ENCODE measurements at places on chromosomes 16 and 17.

DNA sequence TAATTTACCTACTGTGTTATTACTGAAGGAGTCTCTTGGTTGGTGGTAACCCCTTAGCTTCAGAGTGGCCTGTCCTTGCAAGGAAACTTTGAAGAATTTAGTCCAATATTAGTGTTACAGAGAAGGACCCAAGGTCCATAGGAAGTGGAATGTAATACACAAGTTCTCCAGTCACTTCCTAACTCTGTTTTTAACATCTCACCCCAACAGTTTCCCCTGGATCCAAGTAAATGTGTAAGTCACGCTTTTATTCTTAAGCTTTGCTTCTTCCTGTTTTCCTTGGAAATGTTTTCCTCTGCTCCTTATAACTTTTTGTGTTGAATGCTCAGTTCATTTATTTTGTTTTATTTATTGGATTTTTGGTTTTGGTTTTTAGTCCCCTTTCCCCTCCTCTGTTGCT, 25.9 kb upstream of the RPRML start:
- no peak for DNase-seq

- DNase-seq = no peak
Observed at GRCh38 chr16:80682421-80683070, 121.9 kb downstream of the CDYL2 start.

DNA sequence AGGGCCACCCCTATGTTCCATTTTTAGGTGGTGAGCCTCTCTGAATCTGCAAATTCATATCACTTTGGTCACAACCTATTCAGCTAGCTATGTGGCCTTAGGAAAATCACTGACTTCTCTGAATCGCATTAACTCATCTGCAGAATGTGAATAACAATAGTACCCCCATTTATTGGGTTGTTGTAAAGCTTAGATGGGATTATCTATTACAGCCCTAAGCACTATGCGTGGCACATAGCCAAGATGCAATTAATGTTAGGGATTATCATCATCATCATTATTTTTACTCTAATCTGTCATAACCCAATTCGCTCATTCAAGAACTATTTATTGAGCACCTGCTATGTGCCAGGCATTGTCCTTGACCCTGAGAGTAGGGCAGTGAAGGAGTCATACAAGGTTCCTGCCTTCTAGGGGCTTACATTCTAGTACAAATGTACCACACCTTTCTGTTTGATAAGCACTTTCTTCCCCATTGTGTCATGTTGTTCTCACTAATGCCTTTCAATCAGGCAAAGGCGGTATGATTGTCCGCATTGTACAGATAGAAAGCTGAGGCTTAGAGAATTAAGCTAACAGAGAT, 38.5 kb downstream of the CHD9 start:
- DNase-seq = no peak

GRCh38 chr17:77020973-77021372, 119.8 kb upstream of the SEC14L1 start:
- DNase-seq = no peak

- peak; percentile 27 for DNase-seq
Observed at GRCh38 chr17:80101946-80102663, 724 bp downstream of the GAA start.

DNA sequence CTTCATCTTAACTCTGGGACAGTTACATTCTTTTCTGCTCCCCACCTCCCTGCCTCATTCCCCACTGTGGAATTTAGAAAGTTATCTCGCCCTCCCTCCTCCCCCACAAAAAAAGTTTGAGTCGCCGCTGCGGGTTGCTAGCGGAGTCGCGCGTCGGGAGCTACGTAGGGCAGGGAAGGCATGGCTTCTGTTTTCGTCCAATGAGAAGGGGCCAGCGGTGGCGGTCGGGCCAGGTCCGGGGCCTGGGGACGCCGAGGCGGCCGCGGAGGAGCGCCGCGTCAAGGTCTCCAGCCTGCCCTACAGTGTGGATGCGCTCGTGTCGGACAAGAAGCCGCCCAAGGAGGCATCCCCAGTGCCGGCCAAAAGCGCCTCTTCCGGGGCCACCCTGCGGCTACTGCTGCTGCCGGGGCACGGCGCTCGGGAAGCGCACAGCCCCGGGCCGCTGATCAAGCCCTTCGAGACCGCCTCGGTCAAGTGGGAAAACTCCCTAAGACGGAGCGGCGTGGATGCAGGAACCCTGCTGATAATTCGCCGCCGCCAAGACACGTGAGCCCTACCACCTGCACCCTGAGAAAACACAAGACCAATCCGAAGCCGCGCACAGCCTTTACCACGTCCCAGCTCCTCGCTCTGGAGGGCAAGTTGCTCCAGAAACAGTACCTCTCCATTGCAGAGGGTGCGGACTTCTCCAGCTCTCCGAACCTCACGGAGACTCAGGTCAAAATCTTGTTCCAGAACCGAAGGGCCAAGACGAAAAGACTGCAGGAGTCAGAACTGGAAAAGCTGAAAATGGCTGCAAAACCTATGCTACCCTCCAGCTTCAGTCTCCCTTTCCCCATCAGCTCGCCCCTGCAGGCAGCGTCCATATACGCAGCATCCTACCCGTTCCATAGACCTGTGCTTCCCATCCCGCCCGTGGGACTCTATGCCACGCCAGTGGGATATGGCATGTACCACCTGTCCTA, 8.9 kb downstream of the OR4D1 start:
- DNase-seq = peak; percentile 40

- DNase-seq = no peak
Observed at GRCh38 chr16:84773312-84773711, 46.5 kb upstream of the CRISPLD2 start.

GRCh38 chr17:1179818-1180742, at the start of gene ABR:
Gene ABR, minus strand, starts transcription at chr17:1179981. Its CDS starts 254 bp downstream, at chr17:1179727.
- peak; percentile 51 for DNase-seq

GRCh38 chr17:31297090-31297489, at the start of gene OMG:
Gene OMG, minus strand, starts transcription at chr17:31297239. Its CDS starts 908 bp downstream, at chr17:31296331.
- DNase-seq = no peak

GRCh38 chr17:41967141-41967920, 736 bp downstream of the CNP start:
- peak; percentile 75 for DNase-seq

DNA sequence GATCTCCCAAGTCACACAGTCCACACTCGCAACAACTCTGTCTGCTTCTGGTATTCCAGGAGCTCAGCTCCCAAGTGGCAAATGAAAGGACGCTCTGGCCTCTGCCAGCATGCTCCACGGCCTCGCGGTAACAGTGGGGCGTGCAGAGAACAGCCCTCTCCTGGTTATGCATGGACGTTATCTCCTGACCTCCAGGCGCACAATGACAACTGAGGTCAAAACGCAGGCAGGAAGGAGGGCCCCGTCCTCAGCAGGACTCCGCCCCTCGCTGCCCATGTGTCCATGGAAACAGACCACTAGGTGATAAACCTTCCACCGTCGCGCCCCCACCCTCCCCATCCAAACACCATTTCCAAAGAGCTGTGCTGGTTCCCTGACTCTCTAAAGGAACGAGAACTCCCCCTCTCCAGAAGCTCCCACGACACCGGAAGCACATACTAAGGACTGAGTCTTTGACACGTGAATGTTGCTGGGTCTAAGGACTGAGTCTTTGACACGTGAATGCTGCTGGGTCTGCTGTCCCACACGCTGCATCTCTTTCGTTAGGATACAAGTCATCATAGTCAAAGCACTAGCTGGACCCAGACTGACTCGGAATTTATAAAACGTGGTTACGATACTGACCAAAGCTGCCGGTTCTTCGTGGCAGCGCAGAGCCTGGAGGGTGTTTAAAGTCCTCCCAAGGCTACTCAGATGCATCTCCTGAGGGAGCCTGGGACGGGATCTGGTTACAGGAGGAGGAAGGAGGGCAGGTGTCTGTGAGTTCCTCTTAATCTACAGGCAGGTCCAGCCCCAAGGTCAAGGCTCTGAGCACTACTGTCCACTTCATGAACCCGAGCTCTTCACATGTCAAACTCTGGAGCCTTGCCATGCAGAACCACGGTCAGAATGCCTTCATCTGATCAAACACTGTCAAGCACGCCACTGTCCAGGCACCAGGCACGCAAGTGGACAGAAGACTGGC, 43.9 kb downstream of the KLHDC4 start:
- DNase-seq = no peak

- no peak for DNase-seq
Observed at GRCh38 chr16:7571366-7571765, 238.7 kb downstream of the RBFOX1 start.

- DNase-seq = no peak
Observed at GRCh38 chr16:83212301-83212841, 585.6 kb downstream of the CDH13 start.

GRCh38 chr16:10206215-10206614, 24.0 kb upstream of the GRIN2A start:
- no peak for DNase-seq

- no peak for DNase-seq
Observed at GRCh38 chr16:1779741-1780676, 2.4 kb downstream of the SPSB3 start.
